ENCODE measurements at places on chromosomes 12 and 14.

DNA sequence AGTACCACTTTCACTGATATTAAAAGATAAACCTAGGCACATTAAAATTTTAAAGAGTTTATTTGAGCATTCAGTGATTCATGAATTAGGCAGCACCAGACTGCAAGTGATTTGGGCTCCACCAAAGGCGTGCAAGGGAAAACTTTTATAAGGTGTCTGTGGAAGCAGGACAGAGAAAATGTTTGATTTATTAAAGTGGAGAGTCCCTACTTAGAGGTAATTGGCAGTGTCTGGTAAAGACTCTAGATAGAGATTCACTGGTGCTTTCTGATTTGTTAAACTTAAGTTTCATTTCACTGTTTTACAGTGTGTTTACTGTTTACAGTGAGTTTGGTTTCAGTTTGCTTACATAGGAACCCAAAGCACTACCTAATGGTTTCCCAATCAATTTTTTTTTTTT lies 72.8 kb downstream of the ANKS1B start:
- no peak for DNase-seq

- no peak for DNase-seq
Measured at GRCh38 chr14:91352053-91352452, 65.6 kb downstream of the CCDC88C start.

DNA sequence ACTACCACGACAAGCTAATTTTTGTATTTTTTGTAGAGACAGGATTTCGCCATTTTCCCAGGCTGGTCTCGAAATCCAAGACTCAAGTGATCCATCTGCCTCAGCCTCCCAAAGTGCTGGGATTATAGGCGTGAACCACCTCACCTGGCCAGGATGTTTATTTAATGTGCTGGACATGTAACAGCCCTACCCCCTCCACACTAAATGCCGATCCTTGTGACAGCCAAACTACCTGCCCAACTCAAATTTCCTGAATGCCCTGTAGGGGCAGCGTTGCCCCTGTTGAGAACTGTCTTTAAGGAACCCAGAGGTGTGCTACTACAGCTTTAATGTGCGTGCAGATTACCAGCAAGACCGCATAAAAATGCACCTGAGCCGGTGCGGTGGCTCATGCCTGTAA lies 48.1 kb downstream of the KCNK13 start:
- DNase-seq: no peak

DNA sequence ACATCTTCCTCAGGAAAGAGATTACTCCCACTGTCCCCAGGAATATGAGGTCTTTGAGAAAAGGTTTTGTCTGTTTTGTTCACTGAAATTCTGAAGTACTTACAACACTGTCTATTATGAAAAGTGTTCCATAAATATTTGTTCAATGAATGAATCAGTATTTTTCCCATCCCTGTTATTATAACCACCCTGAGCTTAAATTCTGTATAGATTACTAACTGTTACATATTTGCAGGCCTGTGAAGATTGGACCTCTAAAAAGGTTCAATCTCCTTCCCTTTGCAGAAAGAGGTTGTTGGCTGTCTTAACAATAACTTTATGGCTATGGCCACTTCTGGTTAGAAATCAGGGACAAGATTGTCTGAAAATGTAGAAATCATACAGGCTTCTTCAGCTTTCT lies 174.5 kb upstream of the NPAS3 start:
- DNase-seq: peak; percentile 2

DNA sequence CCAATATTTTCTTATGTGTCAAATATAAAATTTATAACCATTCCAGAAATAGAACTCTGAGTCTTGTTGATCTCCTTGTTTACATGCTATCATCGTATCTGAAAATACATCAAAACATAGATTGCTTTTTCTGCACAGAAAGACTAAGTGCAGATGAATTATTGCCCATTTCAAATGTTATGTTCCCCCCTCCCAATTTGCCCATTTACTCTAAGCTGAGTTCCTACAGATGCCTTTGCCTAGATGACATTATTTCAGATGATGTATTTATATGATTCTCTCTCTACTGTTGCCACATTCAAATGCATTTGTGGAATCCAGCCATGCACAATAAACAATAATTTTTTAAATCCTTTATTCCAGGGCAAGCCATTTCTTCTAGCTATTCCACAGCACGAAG lies 810.1 kb upstream of the MGAT4C start:
- DNase-seq: no peak

- DNase-seq: no peak
Measured at GRCh38 chr12:108752387-108752786, 21.1 kb upstream of the CORO1C start.

DNA sequence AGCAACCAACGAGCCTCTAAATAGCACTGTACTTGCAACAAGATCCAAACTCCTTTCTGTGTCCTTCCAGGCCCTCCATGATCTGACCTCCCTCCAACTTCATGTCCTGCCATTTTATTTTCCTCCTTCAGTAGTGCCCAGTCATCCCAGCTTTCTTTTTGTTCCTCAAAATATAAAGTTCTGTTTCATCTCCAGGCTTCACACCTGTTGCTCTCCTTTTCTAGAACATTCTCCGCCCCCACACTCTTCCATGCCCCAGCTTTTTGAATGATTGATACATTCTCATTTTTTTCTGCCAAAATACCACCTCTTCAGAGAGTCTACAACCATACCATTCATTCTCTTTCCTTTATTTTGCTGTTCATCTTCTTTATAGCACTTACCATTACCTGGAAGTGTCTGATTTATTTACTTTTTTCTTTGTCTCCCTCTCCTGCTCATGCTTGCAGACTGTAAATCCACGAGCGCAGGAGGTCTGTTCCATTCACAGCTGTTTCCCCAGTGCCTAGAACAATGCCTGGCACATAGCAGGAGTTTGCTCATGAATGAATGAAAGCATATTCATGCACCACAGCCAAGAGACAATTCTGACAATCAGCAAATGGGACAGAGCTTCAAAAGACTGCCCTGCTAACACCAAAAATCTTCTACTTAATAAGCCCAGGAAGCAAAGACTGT lies 296.4 kb downstream of the RPAP3 start:
- no peak for DNase-seq

DNA sequence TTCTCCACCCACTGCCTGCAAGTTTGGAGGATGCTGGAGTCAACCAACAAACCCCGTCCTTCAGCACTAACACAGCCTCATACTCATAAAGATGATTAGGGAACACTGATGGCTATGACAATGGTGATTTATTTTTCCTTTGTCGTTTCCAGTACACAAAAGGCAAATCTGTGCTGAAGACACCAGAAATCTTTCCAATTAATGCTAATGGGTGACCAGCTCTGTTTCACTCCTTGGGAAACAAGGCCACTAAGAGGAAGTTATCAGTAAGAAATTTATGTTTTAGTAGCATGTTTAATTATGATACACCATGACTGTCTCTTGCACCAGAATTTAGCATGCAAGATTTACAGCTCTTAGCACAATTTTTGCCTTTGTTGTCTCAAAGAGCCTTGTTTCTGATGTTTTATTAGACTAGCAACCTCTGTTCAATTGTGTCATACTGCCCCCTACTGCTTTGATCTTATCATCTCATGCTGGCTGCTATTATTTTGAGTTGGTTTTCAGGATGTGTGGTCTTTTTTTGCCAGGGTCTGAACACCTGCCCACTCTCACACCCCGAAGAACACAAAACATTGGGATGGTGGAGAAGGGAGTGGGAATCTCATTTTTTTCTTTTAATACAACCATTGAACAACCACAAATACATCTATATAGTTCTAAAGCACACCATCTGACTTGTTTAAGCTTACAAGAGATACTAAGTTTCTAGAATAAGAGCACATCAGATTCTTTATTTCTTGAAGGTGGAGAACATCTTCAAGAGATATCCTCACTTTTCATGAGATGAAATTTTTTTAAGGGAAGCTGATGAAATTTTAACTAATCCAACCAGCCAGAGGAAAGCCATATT lies 160.9 kb downstream of the SPTSSA start:
- DNase-seq: no peak

GRCh38 chr12:45498645-45499044 lies 230.9 kb upstream of the ARID2 start:
- no peak for DNase-seq

- no peak for DNase-seq
Measured at GRCh38 chr14:105962532-105962931, 436.1 kb downstream of the TMEM121 start.

- DNase-seq: no peak
Measured at GRCh38 chr12:12587878-12588277, 23.8 kb upstream of the CREBL2 start.

GRCh38 chr14:43308421-43309110 lies 1198.5 kb downstream of the FSCB start:
- DNase-seq: no peak

DNA sequence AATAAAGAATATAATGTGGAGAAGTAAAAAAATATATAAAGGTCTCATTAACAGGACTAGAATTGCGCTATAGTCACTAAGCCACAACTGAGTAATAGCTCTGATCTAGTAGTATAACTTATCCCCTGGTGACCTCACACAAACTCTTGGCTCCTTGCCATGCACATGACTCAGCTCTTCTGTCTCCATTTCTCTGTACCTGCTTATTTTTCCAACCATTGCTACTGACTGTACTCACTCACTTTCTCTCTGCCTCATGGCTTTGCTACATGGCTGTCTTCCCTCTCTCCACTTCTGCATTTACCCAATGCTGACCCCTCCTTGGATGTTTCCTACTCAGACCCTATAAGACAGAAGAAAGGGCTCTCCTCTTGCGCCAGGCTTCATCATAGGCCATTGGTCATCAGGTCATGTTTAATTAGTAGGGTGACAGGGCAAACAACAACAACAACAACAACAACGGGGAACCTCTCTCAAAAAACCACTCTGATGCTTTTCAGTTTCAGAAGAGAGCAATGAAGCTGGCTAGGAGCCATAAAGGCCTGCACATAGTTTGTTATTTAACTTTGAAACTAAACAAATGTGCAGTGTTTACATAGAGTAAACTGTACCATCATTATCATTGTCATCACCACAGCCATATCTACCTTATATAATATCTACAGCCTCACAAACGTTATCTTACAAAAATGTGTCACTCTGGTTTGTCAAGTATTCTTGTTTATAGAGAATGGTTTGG lies 25.6 kb upstream of the KRAS start:
- DNase-seq: peak; percentile 71

GRCh38 chr14:60317609-60318008 lies 68.6 kb downstream of the PPM1A start:
- DNase-seq: no peak

DNA sequence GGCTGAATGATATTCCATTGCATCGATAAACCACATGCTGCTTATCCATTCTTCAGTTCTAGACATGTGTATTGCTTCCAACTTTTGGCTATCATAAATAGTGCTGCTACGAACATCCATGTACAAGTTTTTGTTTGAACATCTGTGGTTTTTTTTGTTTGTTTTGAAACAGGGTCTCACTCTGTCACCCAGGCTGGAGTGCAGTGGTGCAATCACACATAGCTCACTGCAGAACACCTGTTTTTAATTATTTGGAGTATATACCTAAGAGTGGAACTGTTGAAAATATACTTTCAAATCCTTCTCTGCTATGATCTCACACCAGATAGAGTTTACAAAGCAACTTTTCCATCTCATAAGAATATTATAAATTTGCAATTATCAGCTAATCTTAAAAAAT lies 124.2 kb downstream of the TTC7B start:
- DNase-seq: no peak

GRCh38 chr14:29800961-29801360 lies 126.7 kb downstream of the PRKD1 start:
- no peak for DNase-seq

- no peak for DNase-seq
Measured at GRCh38 chr14:78186277-78186676, 16.1 kb downstream of the NRXN3 start.

GRCh38 chr12:123532019-123532418 lies 1.5 kb downstream of the RILPL1 start:
- DNase-seq: no peak

- no peak for DNase-seq
Measured at GRCh38 chr12:132517013-132517739, 27.2 kb downstream of the FBRSL1 start.
